CD4-positive, alpha-beta T cell (primary cell): ENCODE measurements at places on chromosomes 3 and 15. TPM values are rescaled to one million over a fixed set of nuclear protein-coding genes. Genes with fewer than 3 reads are reported as not detected.

The LRRC49 gene
- 0.49 TPM for total RNA-seq

The BCL6 gene
- 79.6 TPM for total RNA-seq

GRCh38 chr3:133901847-133902246 is 6.2 kb upstream of the RAB6B start:
- no peaks in the 10 kb centered on the region for H3K4me1 ChIP-seq
- H3K27ac ChIP-seq, result no peak overlapping the region
- H3K36me3 ChIP-seq, result no peaks in the 10 kb centered on the region
- H3K27me3 ChIP-seq, result peaks cover 8% of the 10 kb centered on the region

DNA sequence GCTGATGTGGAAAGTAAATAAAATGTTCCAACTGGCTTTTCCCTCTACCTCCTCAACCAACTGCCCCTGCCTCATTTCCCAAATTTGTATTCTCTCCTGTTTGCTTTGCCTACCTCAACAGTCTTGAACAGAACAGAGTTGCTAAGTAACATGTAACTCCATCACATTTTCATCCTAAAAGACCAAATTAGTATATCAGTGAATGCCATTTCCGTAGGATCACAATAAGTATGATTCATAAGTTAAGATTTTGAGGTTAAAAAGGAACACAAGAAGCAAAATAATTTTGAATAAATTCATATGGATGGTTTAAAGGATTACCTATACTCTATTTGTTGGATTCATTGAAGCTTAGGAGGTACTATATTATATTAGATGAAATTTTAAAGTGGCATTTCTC is 154.9 kb downstream of the ECT2 start:
- no peak for DNase-seq
- H3K27me3 ChIP-seq, result no peaks in the 10 kb centered on the region
- no peaks in the 10 kb centered on the region for H3K36me3 ChIP-seq
- no peaks in the 10 kb centered on the region for H3K4me1 ChIP-seq
- no peak overlapping the region for H3K4me3 ChIP-seq

DNA sequence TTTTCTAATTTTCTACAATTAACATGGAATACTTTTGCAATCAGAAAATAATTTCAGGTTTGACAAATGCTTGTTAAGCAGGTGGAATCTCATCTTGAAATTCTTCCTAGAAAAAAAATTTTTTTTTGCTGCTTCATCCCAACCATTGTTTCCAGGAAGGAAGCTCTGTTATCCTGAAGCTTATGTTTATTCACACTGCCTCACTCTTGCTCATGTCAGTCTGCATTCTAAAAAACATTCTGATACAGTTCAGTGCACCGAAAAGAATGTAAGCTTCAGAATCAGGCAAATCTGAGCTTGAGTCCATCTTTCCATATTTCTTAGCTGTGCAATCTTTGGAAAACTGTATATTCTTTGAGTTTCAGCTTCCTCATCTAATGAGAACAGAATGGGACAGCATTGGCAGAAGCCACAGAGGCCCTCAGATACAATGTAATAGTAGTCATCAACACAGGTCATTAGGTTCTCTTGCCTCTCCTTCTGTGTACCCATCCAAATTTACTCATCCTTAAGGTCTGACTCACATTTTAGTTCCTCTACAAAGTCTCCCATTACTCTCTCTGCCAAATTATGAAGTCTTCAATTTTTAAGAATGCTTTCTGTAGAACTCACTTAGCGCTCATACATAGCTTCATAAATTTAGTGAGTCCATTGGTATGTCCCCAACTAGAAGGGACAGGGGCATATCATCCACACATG is 881.8 kb upstream of the NR2F2 start:
- H3K27ac ChIP-seq, result no peak overlapping the region
- DNase-seq, result no peak
- no peaks in the 10 kb centered on the region for H3K36me3 ChIP-seq

DNA sequence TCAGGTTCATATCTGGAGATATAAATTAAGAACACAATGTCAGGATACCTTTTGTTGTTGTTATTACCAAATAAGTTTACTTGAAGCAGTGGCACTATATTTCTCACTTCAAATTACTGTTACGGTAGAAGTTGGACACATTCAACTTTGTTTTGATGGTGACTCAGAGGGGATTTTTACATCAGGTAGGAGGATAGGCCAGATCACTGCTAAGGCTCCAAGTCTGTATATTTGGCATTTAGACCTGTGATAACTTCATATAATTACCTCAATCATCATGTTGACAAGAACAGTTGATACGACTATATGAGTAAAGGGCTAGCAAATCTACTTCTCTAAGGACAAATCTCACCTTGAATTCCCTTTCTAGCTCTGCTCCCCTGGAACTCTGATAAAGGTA is 15.6 kb downstream of the LZTFL1 start:
- DNase-seq, result no peak
- no peak overlapping the region for H3K4me3 ChIP-seq
- no peaks in the 10 kb centered on the region for H3K4me1 ChIP-seq

- no peaks in the 10 kb centered on the region for H3K36me3 ChIP-seq
- H3K27ac ChIP-seq, result no peak overlapping the region
- no peak for DNase-seq
- no peaks in the 10 kb centered on the region for H3K4me1 ChIP-seq
- H3K4me3 ChIP-seq, result no peak overlapping the region
Observed at GRCh38 chr3:123618768-123619484, 34.1 kb upstream of the HACD2 start.

GRCh38 chr3:120552184-120553172 is 43.7 kb upstream of the NDUFB4 start:
- no peak overlapping the region for H3K4me3 ChIP-seq
- no peak for DNase-seq

DNA sequence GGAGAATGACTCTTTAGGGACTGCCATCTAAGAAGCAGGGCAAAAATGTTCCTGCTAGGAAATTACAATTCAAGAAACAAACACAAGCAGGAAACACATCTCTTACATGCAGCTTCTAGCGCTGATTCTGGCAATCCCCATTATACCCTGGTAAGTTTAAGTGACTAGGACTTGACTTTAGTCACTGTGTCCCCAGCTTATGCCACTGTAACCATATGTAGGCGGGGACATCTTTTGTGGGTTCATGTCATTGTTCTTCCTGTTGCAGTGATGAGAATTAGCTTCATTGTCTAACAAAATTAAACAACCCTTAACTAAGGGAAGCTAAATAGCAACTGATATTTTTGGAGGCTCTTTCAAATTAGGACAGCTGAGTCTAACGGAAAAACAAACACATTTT is 17.9 kb upstream of the FAM81A start:
- no peak for DNase-seq
- H3K27ac ChIP-seq, result no peak overlapping the region
- no peak overlapping the region for H3K4me3 ChIP-seq
- no peaks in the 10 kb centered on the region for H3K27me3 ChIP-seq
- no peaks in the 10 kb centered on the region for H3K36me3 ChIP-seq
- H3K4me1 ChIP-seq, result no peaks in the 10 kb centered on the region

GRCh38 chr15:100116416-100117190 is 225.2 kb downstream of the ADAMTS17 start:
- no peak overlapping the region for H3K4me3 ChIP-seq
- no peaks in the 10 kb centered on the region for H3K36me3 ChIP-seq
- no peak overlapping the region for H3K27ac ChIP-seq
- peaks cover 7% of the 10 kb centered on the region for H3K4me1 ChIP-seq
- no peak for DNase-seq
- no peaks in the 10 kb centered on the region for H3K27me3 ChIP-seq

- no peaks in the 10 kb centered on the region for H3K4me1 ChIP-seq
- H3K27ac ChIP-seq, result no peak overlapping the region
- H3K4me3 ChIP-seq, result no peak overlapping the region
Observed at GRCh38 chr3:195079636-195080035, 191.3 kb downstream of the XXYLT1 start.

DNA sequence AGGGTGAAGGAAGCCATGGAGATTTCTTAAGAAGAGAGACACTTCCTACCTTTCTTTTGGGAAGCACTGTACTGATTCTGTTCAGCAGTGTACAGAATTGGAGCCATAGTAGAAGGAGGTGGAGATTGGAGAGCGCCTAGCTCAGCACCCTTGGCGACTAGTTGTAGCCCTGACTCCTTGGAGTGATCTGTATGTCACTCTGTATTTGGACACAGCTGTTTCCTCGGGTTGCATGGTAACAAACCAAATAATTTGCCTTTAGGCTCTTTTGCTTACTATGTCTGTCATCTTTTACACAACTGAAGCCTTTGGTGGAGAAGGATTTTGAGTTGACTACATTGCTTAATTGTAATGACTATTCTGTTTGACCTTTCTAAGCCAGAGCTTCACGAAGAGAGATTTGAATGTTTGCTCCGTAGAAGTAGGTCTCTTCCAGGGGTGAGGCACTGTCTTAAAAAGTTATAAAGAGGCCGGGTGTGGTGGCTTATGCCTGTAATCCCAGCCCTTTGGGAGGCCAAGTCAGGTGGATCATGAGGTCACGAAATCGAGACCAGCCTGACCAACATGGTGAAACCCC is 77.1 kb downstream of the AKAP13 start:
- H3K4me3 ChIP-seq, result no peak overlapping the region
- no peak for DNase-seq
- peaks cover 22% of the 10 kb centered on the region for H3K4me1 ChIP-seq
- H3K36me3 ChIP-seq, result no peaks in the 10 kb centered on the region
- no peaks in the 10 kb centered on the region for H3K27me3 ChIP-seq

DNA sequence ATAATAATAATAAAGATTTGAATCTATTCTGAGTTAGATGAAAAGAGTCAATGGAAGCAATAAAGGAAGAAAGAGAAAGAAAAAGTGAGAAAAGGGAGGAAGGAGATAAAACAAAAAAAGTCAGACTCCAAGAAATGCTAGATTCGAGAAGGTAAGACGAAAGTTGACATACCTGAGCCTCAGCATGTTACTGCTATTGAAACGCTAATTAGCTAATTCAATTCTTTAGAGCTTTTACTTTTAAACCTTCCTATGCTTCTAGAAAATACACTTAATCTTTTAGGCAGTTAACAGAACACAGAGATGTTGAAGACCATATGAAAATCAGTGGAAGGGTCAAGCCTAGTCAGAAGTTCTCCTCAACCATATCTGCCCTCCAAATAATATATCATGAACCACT is 337.2 kb upstream of the ROBO2 start:
- H3K4me3 ChIP-seq, result no peak overlapping the region
- no peaks in the 10 kb centered on the region for H3K4me1 ChIP-seq
- H3K36me3 ChIP-seq, result no peaks in the 10 kb centered on the region
- H3K27me3 ChIP-seq, result no peaks in the 10 kb centered on the region
- no peak for DNase-seq
- H3K27ac ChIP-seq, result no peak overlapping the region
